ENCODE measurements at places on chromosomes 2 and 18.

DNA sequence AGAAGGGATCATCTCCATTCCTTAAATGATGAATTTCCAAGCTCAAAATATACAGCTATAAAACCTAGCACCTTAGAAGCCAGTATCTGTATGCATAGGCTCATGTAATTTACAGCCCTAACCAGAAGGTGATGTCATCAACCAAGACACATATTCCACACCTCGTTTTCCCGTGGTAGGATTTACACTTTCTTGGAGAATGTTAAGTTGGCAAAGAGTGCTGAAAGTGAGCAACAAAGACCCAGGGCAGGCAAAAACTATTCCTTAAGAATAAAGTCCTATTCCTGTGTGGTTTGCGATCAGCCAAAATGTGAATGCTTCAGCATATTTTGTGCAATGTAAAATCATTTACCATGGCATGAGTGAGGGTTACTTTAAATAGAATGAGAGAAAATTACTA is 247.1 kb downstream of the OSR1 start:
- peak; percentile 12 for DNase-seq

- DNase-seq: no peak
Measured at GRCh38 chr2:77147153-77147552, 375.0 kb downstream of the LRRTM4 start.

- peak; percentile 19 for DNase-seq
Measured at GRCh38 chr2:136378712-136379595, 261.0 kb upstream of the CXCR4 start.

GRCh38 chr2:29950481-29950880 is 29.1 kb upstream of the ALK start:
- DNase-seq: no peak

DNA sequence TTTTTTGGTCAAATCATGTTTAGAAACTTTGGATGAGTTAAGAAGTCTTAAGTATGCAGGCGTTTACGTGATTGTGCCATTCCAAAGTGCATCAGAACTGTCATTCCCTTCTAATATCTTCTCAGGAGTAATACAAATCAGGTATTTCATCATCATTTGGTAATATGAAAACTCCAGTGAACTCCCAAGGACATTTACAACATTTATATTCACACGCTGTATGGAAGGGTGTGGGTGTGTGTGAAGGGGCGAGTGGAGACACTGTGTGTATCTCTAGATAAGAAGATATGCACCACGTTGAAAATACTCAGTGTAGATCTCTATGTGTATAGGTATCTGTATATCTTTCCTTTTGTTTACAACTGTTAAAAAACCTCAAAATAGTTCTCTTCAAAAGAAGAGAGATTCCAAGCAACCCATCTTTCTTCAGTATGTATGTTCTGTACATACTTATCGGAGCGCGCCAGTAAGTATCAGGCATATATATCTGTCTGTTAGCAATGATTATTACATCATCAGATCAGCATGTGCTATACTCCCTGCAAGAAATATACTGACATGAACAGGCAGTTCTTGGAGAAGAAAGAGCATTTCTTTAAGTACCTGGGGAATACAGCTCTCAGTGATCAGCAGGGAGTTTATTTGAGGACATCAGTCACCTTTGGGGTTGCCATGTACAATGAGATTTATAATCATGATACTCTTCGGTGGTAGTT is 29.3 kb downstream of the COX7A2L start:
- DNase-seq: no peak

DNA sequence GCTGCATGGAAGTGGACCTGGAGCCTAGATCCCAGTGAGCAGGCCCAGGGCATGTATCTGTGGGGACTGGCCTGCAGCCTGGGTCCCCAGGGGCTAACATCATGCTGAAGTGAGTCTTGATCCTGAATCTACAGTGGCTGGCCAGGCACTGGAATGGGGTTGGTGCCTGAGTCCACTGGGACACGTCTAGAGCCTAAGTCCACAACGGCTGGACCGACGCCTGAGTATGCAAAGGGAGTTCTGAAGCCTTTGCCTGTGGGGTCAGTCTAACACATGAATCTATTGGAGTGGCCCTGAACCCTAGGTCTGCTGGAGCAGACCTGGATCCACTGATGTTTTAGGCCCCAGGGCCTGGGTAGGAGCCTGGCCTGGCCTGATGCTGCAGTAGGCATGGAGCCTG is 665.5 kb downstream of the DCDC2C start:
- no peak for DNase-seq

- DNase-seq: no peak
Measured at GRCh38 chr2:84939426-84940087, 31.4 kb upstream of the KCMF1 start.

DNA sequence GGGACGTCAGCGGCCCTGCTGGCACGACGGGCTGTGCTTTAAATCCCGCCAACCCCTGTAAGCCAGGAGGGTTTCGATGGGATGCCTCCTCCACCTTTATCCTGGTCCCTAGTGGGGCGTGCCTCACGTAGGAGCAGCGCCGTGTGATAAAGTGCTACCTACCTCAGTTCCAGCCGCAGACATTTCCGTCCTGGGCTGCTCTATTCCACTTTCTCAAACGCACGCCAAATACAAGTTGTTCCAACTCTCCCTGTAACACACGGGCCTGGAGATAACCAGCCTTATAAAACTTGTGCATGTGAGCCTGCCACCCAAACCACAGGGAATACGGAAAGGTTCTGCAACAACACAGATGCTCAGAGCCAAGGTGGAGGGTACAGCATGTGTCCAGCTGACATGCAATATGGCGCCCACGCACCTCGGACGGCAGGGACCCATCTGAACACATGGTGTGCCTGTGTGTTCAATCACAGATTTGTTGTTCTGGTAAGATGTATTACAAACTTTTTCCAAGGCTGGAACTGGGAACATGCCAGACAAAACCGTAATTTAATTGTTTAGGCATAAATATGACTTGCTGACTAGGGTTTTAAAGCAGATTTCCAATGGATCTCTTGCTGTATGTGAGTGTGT is 47.7 kb downstream of the ZNF516 start:
- DNase-seq: no peak

DNA sequence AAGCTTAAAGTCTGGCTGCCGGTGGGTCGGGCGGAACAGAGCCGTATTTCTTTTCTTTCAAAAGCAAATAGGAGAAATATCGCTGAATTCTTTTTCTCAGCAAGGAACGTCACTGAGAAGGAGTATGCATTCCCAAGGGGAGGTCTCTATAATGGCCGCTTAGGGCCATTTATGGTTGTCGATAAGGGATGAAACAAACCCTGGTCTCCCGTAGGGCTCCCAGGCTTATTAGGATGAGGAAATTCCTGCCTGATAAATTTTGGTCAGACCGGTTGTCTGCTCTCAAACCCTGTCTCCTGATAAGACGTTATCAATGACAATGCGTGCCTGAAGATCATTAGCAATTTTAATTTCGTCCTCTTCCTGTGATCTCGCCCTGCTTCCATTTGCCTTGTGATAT is 227.7 kb upstream of the ZEB2 start:
- DNase-seq: no peak

GRCh38 chr2:115763601-115764000 is 1321.2 kb downstream of the DPP10 start:
- no peak for DNase-seq

GRCh38 chr2:237561221-237561620 is 5.2 kb upstream of the PRLH start:
- DNase-seq: no peak

DNA sequence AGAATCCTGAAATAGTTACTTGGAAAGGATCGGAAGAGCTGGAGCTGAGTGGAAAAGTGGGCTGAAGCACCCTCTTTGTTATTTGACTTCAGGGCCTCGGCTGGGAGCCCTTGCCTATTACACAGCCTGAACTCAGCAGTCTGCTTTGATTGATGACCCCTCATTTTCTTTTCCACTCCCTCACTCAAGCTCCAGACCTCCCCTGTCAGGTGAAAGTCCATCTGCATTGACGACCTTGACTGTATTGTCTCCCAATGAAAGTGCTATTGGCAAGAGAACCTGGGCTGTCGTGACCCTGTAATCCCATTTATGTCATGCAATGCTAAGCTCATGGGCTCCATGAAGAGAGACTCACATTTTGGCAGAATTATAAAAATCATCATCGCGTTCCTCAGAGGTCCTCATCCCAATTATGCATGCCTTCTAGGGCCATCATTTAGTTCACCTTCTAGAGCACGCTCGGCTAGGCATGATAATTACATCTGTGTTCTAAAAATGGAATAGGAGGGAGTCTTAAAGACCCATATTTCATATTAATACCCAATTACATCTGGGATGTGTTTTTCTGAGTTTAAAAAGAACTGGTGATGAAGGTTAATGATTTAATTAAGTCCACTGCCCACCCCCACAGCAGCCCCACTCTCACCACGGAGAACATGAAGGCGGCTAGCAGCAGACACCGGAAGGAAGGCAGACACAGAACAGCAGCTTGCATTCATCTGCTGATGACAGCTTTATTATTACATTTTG is 472.5 kb downstream of the PID1 start:
- no peak for DNase-seq

DNA sequence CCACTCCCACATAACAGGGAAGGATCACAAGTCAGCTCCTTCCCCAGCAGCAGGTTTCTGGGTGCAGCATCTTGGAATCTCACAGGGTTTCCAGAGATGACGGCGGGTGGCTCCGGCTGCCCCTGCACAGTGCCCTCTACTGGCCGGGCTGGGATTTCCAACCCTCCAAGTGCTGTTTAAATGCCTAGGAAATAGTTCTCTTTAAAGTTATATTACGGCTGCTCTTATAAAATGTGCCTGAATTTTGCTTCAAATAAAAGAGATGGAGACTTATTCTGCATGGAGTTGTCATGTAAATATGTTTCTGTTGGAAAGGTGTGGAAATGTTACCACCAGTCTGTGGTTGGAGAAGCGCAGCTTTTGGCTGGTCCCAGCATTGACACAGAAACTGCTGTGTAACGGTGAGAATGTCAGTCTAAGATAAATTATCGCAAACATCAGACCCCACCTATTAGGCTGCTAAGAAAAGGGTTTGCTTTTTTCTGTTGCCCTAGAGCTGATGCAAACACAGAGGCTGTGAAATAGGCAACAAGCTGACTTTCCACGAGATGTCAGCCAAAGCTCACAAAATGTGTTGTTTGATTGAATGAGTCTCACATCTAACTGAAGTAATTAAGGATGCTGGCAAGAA is 3.3 kb upstream of the HJURP start:
- DNase-seq: no peak

DNA sequence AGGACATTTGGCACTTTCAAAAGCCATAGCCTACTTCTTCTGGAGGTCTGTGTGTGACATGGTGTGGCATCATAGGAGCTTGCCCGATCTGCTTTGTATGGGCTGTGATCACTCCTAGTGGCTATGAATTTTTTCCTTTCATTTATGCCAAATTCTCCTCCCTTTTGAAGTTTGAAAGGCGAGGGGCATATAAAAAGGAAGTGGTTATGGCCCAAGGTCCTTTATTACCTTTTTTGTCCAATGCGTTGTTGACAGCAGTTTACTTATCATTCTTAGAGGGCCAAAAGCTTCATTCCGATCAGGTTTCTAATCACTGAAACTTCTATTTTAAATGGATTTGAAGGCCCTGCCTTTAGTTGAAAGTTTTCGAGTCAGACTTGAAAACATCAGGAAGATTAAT is 224.3 kb upstream of the FOSL2 start:
- DNase-seq: peak; percentile 68

DNA sequence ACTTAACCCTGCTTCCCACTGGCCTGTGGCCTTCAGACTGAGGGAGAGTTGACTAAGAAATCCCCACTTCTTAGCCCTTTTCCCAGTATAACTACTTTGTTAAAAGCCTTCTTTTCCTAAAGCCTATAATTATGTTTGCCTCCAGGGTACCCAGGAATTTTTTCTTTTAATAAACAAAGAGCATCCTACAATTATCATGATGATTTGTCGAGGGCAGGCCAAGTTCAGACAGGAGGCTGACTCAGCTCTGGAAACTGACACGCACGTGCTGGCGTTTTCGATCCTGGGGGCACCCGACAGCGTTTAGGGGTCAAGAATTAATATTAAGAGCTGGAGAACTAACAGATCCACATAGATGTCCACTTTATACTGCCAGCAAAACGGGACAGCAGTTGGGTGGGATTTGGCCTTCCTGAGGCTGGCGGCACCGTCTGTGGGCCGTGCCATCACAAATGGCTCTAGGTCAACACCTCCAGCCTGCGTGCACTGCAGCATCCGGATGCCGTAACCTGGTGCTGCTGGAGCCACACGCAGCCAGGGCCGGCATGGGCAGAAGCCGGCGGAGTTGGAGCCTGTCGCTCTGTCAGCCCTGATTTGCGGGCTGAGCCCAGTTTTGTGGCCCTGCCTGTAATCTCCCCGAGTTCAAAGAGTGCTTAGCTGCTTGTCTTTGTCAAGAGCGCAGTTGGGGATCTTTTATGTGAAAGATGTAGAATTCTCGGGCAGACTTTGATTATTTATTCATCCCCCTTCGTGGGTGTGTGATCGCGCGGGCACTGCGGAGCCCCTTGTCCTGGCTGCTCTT is 191.0 kb downstream of the GLI2 start:
- DNase-seq: no peak

Data from astrocyte (in vitro differentiated cells and primary cell).